Right kidney (tissue), 9 donors: ENCODE measurements at places on chromosomes 1 and 21.

GRCh38 chr1:219177363-219177762 lies 3.7 kb downstream of the LYPLAL1 start:
- no peak for DNase-seq

GRCh38 chr21:41418956-41419680 lies 6.9 kb upstream of the MX1 start:
- DNase-seq = no peak

DNA sequence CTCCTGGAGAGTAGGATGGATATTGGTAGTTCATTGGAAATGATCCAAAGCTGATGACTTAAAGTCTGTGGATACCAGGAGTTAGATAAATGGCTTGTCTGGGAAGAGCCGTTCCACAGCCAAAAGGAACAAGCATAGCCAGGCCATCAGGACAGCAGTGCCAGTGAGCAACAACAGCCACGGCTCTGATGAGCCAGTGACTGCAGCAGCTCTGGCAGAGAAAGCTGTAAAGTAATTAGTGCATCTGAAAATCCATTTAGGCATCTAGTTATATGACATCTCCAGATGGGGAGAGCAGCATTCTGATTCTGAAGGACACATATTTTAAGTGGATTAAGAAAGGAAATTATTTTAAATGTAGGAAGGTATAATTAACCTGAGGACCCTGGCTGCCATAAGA lies 256.2 kb upstream of the PLXNA2 start:
- no peak for DNase-seq

- DNase-seq = no peak
Observed at GRCh38 chr1:84774669-84775534, 84.6 kb upstream of the SSX2IP start.

- peak; percentile 59 for DNase-seq
Observed at GRCh38 chr1:110155878-110156522, 5.7 kb downstream of the SLC6A17 start.

GRCh38 chr1:111110197-111110899 lies 29.5 kb downstream of the DRAM2 start:
- DNase-seq = no peak

GRCh38 chr1:25862785-25863485 lies 3.7 kb upstream of the AUNIP start:
- no peak for DNase-seq

- peak; percentile 60 for DNase-seq
Observed at GRCh38 chr1:9181176-9181906, 52.4 kb upstream of the GPR157 start.

DNA sequence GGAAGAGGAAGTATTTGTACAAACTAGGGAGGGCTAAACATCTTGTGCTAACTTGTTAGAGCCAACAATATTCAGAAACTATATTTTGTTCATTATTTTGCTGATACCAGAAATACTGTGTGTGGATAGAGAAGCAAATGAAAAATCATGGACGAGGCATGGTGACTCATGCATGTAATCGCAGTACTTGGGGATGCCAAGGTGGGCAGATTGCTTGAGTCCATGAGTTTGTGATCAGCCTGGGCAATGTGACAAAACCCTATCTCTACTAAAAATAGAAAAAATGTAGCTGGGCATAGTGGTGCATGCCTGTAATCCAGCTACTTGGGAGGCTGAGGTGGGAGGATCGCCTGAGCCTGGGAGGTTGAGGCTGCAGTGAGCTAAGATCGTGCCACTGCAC lies 13.4 kb downstream of the LRRC41 start:
- DNase-seq = no peak

DNA sequence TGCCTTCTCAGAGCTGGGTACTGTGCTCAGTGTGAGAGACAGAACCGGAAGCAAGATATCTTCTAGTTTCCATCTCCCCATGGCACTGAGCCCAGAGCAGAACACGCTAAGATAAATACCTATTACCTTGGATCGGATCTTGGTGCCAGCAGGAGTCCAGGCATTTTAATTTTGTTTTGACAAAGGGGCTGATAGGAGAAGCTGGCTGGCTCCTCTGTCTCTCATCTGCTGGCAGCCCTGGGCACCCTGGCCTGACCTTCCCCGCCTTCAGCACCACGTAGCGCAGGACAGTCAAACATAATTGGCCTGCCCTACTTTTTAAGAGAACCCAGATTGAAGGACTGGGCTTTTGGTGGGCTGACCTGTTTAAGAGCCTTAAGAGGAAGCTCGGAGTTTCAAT lies 160.7 kb upstream of the KLHDC7A start:
- DNase-seq = no peak

- peak; percentile 91 for DNase-seq
Observed at GRCh38 chr1:173476665-173477285, 360 bp upstream of the PRDX6 start.

DNA sequence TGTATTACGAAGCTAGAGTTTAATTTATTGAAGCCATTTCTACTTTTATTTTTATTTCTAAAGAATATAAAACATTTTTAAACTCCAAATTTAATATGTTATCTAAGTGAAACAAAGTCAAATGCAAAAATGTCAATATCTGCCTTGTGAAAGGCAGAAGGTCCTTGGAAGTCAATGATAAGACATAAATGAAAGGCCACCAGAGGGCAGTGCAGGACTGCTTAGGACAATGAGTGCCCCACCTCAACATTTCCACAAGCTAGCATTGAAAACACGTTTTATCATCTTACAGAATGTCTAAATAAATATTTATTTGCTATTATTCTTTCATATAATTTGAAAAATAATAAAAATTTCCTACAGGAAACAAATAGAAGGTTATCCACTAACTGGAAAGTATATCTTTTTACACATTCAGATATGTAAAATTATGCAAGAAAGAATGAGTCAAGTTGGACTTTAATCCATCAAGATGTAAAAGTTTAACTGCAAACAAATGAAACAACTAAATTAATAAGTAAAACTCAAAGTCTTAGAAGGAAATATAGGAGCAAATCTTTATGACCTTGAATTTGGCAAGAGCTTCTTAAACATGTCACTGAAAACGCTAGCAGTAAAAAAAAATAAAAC lies 140.1 kb upstream of the FMN2 start:
- DNase-seq = no peak

DNA sequence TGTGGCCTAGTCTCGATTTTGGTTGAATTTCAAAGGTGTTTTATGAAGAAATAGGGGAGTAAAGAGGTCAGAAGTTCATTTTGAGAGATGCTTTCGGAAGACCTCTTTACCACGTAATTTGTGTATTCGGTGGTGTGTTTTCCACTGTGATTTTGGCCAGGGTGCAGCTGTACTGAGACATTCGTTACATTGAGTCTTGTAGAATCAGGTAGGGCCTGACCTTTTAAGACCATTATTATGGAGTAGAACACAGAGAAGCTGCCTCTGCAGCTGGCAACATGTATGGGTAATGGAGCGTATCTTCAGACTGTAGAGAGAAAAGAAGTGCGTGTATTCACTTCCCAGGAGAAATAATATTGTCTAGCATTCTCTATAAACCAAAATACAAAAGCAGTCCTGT lies 326.5 kb downstream of the PDE4B start:
- no peak for DNase-seq

GRCh38 chr1:32063261-32063681 lies 9.5 kb upstream of the TMEM39B start:
- peak; percentile 32 for DNase-seq
